ENCODE measurements at places on chromosomes 2 and 18.

DNA sequence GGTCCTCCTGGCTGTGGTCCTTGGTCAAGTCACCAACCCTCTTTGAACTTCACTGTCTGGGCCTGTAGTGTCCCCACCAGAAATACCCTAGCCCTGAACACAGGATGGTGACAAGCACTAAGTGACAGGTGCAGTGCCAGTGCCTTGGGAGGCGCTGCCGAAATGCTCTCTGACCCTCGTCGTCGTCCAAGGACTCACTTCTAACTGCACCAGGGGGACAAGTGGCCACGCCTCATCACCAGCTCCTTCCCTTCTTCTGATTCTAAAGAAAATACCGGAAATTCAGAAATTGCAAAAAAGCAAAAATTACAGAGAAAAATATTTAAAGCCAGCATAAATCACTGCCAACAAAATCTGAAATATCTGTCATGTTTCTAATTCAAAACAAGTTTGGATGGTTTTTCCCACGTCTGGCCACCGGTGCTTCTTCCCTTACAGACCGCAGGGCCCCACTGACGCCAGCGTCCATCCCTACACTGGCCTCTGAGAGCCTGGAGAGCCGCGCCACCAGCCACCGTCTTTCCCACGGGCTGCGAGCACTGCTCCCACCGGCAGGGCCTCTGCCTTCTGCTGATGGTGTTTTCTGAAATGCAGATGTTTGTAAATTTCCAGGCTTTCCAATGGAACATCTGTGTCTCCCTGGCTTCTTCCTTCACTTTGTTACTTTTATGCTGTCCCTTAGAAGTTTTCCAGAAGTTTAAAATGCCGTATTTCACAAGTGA, 37.4 kb upstream of the GPC1 start:
- no peak for DNase-seq

GRCh38 chr2:10544252-10544651, 96.1 kb upstream of the ODC1 start:
- DNase-seq, result no peak

GRCh38 chr18:12460874-12461273, 53.1 kb downstream of the PRELID3A start:
- no peak for DNase-seq

- DNase-seq, result peak; percentile 16
Measured at GRCh38 chr2:201403880-201404279, 46.7 kb upstream of the FLACC1 start.

- no peak for DNase-seq
Measured at GRCh38 chr2:13597176-13597575, 880.4 kb downstream of the TRIB2 start.

DNA sequence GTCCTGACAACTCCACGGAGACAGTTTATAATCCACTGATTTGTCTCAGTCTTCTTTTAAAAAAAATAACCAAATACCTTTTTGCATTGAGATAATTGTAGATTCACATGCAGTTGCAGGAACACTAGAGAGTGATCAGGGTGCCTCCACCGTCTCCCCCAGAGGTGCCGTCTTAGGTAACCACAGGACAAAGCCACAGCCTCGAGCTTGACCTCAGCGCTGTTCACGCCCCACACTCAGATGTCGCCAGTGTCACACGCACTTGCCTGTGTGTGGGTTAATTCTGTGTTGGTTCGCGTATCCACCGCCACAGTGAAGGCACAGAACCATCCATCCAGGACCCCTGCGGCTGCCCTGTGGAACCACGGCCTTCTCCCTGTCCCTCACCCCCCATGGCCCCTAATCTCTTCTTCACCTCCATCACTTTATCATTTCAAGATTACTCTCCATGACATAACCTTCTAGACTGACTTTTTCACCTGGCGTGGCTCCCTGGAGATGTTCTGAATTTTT, 295.0 kb upstream of the HDAC4 start:
- no peak for DNase-seq

DNA sequence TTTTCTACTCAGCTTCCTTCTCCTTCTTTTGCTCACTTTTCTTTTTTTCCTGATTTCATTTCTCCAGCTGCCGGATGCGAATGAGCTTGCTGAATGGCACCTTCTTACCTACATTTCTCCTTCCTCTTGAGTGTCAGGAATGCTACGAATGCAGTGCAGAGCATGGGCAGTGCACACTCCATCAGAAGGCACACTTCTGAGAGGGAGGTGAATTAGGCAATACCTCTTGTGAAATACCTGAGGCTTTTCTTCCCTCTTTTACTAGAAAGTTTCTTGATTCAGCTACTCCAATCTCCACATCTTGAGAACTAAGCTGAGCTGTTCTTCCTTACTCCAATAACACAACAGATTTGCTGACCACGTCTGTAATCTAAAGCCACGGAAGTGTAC, 51.1 kb downstream of the PLEKHM3 start:
- no peak for DNase-seq

DNA sequence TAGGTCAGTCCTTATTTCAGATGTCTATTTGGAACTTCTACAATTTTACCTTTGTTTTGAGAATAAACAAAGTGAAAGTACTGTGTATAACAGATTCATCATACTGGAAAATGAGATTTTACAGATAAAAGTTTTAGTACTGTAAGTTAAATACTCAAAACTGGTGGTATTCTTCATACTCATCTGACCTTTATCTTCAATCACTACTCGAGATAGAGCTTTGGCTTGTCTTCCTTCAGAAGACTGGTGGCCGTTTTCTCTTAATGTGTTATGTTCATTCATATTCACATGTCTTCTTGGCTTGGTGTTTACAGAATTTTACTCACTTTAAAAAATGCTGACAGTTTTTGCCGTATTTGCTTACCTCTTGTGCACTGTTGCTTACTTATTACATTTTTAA, 2.1 kb downstream of the SPOPL start:
- no peak for DNase-seq

DNA sequence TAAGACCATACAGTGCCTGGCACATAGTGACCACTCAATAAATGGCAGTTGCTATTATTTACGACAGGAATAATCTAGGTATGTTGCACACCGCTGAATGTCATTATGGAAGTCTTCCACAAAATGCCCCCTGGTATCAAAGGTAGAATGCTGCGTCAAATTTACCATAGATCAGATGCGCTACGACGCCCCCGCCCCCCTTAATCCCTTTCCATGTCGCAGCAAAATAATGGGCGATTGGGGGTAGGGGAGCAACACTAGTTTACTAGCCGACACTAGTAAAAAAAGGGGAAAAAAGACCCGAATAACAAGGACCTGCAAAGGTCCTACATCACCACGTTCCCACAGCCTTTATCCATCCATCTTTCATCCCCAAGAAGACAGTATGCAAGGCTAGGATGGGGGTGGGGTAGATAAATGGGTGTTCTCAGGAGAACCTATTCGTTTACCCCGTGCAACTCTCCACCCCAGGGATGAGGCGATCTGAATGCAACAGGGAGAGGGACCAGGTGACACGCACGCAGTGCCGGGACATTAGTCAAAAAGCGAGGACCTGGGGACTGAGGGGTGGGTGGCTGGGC, 455 bp downstream of the PREPL start:
- DNase-seq, result no peak

DNA sequence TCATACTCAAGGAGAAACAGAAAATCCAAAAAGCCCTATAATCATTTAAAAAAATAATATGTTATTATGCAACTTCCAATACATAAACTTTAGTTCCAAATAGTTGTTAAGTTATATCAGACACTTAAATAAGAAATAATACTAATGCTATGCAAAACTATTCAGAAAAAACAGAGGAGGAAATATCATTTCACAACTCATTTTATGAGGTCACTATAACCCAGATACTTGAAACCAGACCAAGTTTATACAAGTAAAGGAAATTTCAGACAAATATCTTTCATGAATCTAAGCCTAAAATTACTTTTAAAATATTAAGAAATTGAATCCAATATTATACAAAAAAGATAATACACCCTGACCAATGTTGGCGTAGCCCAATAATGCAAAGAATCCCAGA, 260.8 kb downstream of the CD226 start:
- peak; percentile 3 for DNase-seq

GRCh38 chr2:42792583-42793333, at the start of gene HAAO:
Gene HAAO, minus strand, starts transcription at chr2:42792583. Its CDS starts 47 bp downstream, at chr2:42792536.
- DNase-seq, result no peak

DNA sequence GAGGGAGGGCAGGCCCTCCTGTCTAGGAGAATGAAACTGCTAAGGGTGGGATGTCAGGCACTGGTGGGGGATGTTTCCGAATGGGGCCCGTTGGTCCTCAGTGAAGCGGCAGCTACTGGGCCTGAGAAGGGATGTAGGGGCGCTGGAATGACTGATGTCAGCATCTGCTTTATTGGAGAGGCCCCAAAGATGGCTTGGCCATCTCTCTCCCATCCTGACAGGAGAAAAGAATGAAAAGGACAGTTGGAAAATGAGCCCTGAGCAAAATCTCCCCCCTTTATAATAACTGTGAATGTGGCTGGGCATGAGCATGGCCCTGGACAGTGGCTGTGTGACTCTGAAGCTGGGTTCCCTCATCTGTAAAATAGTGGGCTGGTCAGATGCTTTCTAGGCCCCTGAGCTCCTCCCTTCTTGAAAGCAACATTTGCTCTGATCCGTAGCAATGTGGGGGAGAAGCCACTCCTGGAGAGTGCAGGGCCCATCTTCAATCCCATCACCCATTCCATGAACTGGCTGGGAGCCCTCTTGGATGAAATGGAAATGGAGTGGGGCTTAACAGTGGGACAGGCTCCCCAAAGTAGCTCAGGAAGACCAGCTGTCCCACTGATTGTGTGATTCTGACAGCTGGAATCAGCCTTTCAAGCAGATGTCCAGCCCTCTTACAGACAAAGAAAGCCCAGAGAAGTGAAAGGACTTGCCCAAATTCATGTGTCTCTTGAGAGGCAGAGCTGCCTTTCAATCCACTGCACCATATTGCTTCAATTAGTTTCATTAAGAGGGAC, 232.7 kb upstream of the SMAD2 start:
- no peak for DNase-seq

GRCh38 chr2:53767405-53768241, at the start of gene CHAC2:
Gene CHAC2, plus strand, starts transcription at chr2:53767804. Its CDS starts 83 bp downstream, at chr2:53767887.
- DNase-seq, result no peak

- DNase-seq, result peak; percentile 35
Measured at GRCh38 chr2:175742367-175742766, 259.7 kb downstream of the LNPK start.

DNA sequence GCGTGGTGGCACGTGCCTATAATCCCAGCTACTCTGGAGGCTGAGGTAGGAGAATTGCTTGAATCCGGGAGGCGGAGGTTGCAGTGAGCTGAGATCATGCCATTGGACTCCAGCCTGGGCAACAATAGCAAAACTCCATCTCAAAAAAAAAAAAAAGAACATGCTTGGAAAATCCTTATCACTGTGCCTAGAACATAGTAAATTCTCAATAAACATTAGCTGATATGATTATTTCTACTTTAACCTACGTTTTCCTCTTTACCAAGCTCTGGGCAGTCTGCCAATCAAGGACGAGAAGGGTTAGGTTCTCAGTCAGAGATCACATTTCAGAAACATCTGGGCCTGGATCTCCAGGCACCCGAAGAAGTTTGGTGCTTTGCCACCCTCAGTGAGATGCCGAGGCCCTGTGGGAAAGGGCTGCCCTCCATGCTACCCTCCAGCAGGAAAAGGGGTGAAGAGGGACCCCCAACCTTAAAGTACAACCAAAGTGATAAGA, 107.7 kb downstream of the BCL11A start:
- DNase-seq, result no peak

GRCh38 chr2:230974096-230974913, 21.6 kb upstream of the SPATA3 start:
- peak; percentile 40 for DNase-seq

DNA sequence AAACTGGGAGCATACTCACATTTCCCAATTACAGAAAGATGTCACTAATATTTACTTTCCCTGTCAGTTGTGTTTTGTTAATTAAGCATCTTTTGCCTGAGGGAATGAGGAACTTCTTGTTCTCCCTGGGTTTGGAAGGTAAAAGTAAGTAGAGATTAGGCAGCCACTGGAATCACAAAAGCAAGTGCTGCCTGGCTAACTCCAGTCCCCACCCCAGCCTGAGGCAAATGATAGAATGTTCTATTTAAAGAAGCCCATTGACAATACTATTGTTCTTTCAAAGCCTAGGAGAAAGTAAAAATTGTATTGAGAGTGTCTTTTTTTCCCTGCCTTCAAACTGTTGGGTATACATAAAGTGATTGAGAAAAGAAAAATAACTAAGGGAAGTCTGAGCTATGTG, 93.8 kb downstream of the MBD2 start:
- DNase-seq, result no peak

DNA sequence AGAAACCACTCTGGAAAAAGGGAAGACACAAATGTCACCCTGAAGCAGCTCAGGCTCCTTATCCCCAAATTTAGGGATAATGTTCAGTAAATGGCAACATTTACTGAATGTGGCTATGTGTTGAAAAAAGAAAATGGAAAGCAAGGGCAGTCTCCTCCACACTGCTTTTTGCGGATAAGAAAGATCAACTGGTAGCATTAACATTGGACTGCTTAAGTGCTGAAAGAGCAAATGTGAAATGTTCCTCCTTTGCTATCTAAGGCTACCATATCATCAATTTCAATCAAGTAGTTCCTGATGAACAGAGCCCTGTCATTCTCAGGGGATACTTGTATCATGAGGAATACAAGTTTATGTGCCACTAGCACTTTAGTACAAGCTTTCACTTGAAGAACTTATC, 12.5 kb downstream of the FBXO11 start:
- DNase-seq, result no peak

DNA sequence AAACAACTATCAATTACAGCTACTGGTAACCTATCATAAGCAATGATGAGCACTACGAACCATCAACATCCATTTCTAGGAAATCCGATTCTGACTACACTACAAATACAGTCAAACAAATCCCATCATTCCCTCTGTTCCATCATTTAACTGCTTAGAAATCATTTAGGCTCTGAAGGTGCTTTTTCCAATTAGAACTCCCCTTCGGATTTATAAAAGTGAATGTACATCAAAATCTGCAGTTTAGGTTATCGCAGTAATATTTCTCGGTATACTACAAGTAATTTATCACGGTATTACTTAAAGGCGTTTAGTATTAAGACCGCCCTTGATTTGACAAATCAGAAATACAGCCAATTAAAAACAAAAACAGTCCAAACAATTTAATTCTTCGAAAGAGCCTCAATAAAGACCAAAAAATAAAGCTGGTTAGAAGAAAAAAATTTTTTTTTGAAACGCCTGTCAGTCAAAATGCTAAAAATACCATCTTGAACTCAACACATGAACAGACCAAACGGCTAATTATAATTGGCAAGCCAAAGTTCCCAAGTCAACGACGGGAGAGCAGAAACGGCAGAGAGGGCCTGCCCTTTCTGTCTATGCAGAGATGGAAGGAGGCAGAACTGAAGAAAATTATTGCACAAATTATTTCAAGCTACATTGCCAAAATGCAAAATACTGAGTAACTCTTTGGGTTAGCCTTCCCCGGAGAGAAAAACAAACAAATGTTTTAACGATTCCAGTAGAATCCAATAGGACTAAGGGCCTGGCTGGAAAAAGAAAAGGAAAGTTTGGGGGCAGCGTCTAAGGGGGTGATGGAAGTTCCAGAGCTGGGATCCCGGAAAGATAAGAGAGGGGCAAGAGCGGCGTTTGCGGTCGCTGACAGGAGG, 1.2 kb downstream of the VPS54 start:
- no peak for DNase-seq
